NB4 (cell line): ENCODE measurements at places on chromosomes 16 and 17.

- DNase-seq: no peak
Measured at GRCh38 chr17:48527547-48527932, 3.3 kb downstream of the HOXB1 start.

- DNase-seq: peak; percentile 38
Measured at GRCh38 chr17:75406222-75406615, 741 bp upstream of the GRB2 start.

- peak; percentile 90 for DNase-seq
Measured at GRCh38 chr16:1942047-1942809, 771 bp downstream of the MSRB1 start.

GRCh38 chr16:23803591-23804123 lies 32.1 kb upstream of the PRKCB start:
- DNase-seq: peak; percentile 84

DNA sequence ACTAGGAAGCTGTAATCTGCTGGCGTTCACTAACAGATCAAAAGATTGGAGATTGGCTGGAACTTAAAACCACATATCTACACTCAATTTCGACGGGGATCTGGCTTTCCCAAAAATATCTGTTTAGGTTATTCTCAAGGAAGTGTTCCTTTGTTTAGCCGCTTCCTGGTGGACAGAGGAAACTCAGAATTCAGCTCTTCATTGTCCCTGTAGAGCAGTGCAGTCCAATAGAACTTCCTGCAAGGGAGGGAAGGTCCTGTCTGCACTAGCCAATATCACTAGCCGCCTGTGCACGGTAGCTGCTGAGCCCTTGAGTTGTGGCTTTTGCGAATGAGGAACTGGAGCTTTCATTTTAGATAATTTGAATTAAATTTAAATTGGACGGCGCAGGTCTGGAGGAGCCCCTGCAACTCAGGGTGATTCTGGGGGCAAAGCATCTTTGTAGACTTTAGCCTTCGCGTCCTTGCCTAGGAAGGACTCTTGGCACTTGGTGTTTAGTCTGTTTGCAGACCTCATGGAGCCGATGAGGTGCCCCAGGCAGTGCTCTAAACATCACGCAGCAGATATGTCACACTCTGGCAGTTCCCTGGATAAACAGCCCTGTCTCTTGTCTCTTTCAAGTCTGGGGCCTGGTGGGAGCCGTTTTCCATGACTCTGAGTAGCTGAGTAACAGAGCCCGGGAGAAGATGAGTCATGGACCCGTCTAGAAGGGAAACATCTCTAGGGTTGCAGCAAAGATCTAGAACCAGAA lies 122.2 kb downstream of the CCDC182 start:
- DNase-seq: peak; percentile 36

- DNase-seq: no peak
Measured at GRCh38 chr16:86949116-86949515, 368.1 kb downstream of the C16orf95 start.

DNA sequence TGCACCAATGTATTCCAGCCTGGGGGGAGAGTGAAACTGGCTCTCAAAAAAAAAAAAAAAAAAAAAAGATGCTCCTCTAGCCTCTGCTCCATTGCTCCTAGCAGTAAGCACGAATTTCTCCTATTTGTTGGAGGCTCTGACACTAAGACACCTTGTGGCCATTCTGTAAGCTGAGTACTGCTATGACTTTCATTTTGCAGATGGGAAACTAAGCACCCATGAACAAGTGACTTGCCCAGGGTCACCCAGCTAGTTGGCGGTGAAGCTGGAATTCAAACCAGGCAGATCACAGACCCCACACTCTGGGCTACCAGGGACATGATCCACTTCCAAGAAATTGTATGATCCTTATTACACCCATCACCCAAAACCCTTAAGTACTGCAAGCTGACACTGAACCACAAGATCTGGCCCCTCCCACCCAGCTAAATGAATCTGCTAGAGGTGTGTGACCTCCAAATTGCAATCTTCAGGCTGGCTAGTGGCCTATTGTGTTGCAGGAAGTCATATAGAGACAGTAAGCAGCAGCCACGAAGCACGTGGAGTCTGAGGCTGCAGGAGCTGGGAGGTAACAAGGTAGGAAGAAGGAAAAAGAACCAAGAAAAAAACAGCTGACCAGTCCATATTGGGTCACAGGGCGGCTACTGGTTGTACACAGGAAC lies 209.4 kb downstream of the XYLT1 start:
- DNase-seq: peak; percentile 21

DNA sequence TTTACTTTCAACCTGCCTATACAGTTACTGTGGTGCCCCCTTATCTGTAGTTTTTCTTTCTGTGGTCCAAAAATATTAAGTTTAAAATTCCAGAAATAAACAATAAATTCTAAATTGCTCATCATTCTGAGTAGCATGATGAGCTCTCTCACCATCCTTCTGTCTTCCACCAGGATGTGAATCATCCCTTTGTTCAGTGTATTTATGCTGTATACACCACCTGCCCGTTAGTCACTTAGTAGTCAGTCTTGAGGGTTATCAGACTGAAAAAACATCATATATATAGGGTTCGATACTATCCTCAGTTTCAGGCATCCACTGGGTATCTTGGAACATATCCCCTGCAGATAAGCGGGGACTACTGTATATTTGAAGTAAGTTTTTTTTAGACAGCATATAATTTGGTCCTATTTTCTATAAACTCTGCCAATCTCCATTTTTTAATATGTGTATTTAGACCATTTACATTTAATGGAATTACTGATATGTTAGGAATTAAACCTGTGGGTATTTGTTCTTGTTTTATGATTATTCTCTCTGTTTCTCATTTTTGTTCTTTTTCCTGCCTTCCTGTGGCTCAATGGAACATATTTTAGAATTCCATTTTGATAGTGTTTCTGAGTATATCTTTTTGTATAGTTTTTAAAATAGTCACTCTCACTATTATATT lies 31.0 kb downstream of the TBX21 start:
- no peak for DNase-seq

- DNase-seq: no peak
Measured at GRCh38 chr17:74785096-74785980, 9.2 kb upstream of the NAT9 start.

- DNase-seq: peak; percentile 66
Measured at GRCh38 chr16:3716831-3717234, 491 bp downstream of the TRAP1 start.

DNA sequence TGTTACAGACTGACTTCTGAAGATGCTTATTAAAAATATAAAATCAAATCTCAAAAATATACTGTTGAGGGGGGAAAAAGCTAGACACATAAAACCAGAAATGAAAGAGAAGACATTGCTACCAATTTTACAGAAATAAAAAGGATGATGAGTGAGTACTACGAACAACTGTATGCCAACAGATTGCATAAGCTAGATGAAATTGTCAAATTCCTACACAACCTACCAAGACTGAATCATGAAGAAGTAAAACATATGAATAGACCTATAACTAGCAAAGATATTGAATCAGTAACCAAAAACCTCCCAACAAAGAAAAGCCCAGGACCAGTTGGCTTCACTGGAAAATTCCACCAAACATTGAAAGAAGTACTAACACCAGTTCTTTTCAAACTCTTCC lies 3.5 kb upstream of the CAPNS2 start:
- DNase-seq: no peak

DNA sequence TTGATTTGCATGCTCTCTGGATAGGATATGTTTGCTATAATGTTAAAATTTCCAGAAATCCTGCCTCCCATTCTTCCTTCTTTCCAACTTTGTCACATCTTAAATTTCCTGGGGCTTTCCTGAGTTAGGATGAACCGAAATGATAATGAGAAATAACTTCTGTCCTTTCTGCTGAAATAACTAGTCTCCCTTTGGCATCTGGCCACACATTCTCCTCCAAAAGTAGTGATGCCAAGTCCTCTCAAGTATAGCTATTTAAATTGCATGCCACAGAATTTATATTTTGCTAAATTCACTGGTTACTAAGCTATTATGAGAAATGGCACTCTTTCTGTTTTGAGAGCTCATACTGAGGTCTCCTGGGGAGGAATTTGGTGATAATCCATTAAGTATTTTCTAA lies 30.6 kb downstream of the FAM20A start:
- no peak for DNase-seq

DNA sequence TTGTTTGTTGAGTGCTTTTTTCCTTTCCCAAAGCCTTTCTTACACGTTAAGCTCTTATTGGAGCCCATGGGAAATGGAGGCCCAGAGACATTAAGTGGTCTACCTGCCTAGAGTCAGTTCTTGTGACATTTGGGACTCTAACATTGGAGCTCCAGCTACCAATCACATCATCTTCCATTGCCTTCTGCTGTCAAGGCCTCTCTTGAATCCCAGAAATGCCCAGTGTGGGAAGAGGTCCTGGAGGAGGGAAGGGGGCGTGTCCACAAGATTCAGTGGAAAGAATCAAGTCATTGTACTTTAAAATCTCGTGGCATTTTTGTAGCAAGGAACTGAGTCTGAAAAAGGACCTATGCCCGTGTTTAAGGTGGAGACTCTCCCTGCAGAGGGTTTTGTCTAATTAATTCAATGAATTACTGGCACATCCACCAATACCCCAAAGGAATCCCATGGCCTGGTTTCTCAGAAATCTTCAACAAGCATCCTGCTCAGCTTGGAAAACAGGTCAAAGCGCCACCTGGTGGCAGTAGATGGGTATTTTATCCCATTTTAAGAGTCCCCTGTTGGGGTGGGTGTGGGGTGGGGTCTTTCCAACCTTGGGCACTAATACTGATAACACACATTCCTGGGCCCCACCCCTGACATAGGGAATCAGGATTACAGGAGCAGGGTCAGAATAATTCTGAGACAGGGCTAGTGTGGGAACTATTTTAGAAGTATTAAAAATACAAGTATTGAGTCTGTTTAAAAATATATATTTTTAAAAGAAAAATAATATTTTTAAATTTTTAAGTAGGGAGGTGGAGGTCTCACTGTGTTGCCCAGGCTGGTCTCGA lies 24.6 kb downstream of the GPT2 start:
- DNase-seq: peak; percentile 81

GRCh38 chr17:9386401-9386800 lies 189.2 kb downstream of the STX8 start:
- no peak for DNase-seq

GRCh38 chr17:80036715-80037477 lies 454 bp downstream of the CCDC40 start:
- DNase-seq: no peak

DNA sequence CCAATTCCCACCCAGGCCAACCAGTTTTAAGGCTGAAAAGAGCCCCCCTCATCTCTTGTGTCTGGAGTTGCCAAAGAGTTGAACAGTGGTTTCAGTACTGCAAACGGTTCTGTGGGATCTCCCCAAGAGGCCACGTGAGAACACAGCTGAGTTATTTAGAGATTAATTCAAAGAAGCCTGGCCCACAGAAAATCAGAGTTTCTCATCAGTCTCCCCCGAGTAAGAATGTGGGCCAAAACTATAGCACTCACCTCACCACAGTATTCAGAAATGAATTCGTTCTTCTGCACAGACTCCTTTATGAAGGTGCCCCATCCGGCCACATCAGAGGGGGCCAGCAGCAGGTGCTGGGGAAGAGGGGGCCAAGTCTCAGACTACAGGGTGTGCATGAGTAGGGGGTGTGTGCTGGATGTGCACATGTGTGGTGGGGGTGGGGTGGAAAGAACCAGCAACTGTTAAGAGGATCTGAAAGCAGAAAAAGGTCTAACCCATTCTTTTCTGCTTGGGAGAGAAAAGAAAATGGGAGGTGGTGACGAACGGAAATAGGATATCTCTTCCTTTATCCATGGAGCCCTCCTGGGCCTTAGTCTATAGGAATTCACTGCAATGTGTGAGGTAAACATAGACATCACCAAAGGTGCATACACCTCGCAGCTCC lies 22.6 kb downstream of the CNTNAP1 start:
- DNase-seq: no peak
